Activated CD8-positive, alpha-beta T cell treated with anti-CD3 and anti-CD28 coated beads, Interleukin-2, amount 10 ng/mL, durations not matched to agents 7 days and 5 days (primary cell): ENCODE measurements at places on chromosomes 7 and 10. TPM values are rescaled to one million over a fixed set of nuclear protein-coding genes. Genes with fewer than 3 reads are reported as not detected.

DNA sequence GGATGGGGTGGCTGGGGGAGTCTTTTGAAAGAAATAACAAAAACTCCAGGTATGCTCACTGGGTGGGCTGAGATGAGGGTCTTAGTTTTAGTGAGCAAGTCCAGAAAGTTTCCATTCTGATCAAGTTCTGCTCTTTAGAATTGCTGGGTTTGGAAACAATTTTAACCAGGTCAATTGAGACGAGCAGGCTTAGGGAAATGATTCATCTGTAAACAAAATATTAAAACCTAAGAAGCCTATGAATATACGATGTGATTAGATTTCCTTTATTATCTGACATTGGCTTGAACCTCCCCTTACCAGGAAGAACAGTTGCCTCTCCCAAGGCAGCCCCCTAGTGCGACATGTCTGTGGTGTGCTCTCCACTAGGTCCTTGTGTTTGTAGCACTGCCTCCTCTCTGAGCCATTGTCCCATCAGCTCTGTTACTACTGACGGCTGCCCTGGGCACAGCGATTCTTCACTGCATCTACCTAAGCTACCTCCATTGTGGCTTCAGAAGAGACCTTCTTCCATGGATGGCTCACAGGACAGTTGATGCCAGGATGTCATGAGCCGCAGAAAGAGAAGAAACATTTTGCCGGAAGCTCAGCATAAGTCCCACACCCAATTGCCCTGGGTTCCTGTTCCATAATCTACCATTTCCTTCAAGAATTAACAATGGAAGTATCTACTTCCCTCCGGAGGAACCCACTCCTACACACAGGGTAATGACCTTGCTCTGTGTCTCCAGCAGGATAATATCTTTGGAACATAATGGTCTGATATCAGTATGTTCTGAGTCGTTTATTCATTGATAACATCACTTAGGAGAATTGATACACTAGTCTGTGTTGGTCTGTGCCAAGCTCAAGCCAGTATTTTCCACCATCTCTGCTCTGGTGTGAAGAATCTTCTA is 95.1 kb upstream of the ITGB1 start:
- H3K27ac ChIP-seq, result no peak overlapping the region
- DNase-seq, result no peak
- H3K4me1 ChIP-seq, result peaks cover 2% of the 10 kb centered on the region
- H3K4me3 ChIP-seq, result no peak overlapping the region
- peaks cover 3% of the 10 kb centered on the region for H3K27me3 ChIP-seq
- no peaks in the 10 kb centered on the region for H3K36me3 ChIP-seq

- H3K4me3 ChIP-seq, result no peak overlapping the region
- no peaks in the 10 kb centered on the region for H3K36me3 ChIP-seq
- no peak for DNase-seq
- H3K27me3 ChIP-seq, result no peaks in the 10 kb centered on the region
- no peak overlapping the region for H3K27ac ChIP-seq
These were observed 244.4 kb upstream of the FZD1 start for GRCh38 chr7:91019686-91020385.

DNA sequence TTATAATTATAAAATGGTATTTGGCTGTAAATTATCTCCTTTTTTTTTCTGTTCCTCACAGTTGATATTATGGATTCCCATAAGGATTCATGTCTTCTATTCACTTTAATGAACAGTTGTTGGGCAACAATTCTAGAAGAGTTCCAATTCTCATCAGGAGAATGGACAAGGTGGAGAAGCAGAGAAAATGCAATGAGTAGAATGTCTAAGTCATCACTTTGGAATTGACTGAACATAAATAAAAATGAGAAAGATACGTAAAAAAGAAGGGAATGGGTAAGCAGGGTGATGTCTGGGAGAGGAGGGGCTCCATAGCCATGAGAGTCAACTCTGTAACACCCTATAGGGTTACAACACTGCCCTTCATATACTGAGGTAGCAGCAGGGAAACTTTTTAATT is 1.8 kb upstream of the CAV2 start:
- peaks cover 10% of the 10 kb centered on the region for H3K4me1 ChIP-seq
- no peaks in the 10 kb centered on the region for H3K36me3 ChIP-seq
- H3K27me3 ChIP-seq, result peaks cover 52% of the 10 kb centered on the region
- no peak for DNase-seq
- no peak overlapping the region for H3K4me3 ChIP-seq
- no peak overlapping the region for H3K27ac ChIP-seq

GRCh38 chr10:68957284-68957615 is 1.3 kb downstream of the DDX21 start:
- H3K4me3 ChIP-seq, result peak overlapping the region; percentile 100
- peaks cover 49% of the 10 kb centered on the region for H3K36me3 ChIP-seq
- DNase-seq, result no peak
- H3K27ac ChIP-seq, result peak overlapping the region; percentile 100
- peaks cover 40% of the 10 kb centered on the region for H3K4me1 ChIP-seq

DNA sequence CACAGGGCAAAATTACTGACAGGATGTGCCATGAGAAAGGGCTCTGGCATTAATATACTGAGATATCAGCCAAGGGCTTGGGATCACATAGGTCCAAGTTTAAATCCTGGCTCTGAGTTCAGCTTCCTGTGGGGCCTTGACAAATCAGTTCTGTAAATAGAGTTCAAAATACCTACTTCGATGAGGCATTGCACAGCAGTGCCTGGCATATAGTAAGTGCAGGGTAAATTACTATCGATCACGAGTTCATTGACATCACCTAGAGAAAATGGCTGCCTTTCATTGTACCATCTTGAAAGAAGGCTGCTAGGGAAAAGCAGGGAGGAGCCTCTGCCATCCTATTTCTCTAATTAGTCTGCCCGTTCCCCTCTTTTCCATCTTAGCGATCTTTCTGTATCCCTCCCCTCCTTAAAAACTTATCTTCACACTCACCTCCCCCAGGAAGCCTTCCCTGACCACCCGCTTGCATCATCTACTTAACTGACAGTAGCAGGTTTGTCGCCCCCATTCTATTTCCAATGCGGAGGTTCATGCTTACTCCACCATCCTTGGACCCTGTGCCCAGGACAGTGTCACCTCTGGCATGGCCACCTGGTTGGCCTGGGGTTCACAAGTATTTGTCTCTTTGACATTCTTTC is 124.5 kb downstream of the C10orf105 start:
- DNase-seq, result no peak
- no peaks in the 10 kb centered on the region for H3K4me1 ChIP-seq
- no peak overlapping the region for H3K27ac ChIP-seq
- H3K4me3 ChIP-seq, result no peak overlapping the region

DNA sequence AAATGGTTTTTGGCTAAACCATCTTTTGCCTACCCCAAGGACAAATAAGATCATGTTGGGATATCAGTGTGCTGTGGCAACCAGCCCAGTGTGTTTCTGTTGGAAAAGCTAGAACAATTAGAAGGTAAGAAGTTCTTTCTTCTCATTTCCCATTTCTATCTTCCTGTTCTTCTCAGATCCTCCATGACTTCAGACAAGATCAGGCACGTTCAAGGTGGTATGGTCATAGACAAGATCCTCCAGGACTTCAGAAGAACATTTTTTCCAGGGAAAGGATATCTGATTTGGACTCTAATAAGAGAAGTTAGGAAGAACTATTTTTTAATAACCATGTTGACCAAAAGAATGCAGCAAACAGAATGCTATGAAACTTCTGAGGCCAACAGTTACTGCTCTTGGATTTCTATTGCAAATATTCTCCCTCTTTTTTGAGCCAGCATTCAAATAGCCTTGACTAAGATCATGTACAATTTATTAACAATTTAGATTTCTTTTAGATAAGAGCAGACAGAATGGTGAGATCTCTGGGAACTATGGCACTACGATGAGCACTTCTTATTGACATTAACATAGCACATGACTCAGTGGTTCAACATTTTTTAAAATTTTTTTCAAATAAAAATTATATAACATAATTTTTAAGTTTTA is 15.9 kb downstream of the HYCC1 start:
- H3K4me3 ChIP-seq, result no peak overlapping the region
- no peak for DNase-seq
- H3K27ac ChIP-seq, result no peak overlapping the region
- H3K27me3 ChIP-seq, result no peaks in the 10 kb centered on the region

DNA sequence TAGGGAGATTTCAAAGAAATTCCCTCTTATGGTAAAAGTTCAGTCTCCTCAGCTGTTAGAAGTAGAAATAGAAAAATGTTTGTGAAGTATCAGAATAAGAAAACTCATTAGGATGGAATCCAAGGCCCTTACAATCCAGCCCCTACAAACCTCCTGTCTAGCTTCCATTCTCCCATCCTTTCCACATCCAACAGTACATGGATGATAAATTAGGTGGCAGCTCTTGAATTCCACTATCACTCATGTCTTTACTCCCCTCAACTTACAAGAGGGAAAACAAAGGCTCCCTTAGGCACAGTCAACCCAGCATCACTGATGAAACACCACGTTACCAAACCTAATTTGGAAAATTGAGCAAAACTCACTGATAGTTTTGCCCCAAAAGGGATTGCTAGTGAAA is 23.0 kb downstream of the FAM13C start:
- H3K27me3 ChIP-seq, result no peaks in the 10 kb centered on the region
- no peak overlapping the region for H3K27ac ChIP-seq
- no peaks in the 10 kb centered on the region for H3K36me3 ChIP-seq
- no peak overlapping the region for H3K4me3 ChIP-seq

DNA sequence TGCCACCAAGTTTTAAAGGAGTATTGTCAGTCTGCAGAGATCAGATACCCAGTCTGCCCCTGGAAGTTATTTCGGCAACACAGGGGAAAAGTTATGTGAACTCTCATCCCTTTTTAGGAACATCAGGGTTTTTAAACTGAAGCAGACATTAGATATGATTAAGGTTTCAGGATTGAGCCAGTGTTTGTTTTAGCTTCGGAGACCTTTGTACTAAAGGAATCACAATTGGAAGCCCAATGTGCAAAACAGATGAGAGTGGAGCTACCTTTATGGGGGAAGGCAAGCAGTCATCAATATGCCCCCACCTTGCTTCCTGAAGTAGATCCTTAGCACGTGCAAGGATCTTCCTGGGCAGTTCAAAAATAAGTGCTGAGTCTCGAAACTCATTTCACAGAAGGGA is 39.5 kb downstream of the ETV1 start:
- no peaks in the 10 kb centered on the region for H3K27me3 ChIP-seq
- no peak overlapping the region for H3K4me3 ChIP-seq
- no peak overlapping the region for H3K27ac ChIP-seq
- H3K4me1 ChIP-seq, result no peaks in the 10 kb centered on the region
- H3K36me3 ChIP-seq, result no peaks in the 10 kb centered on the region

GRCh38 chr10:124656113-124656490 is 88.1 kb downstream of the FAM53B start:
- H3K4me1 ChIP-seq, result peaks cover 61% of the 10 kb centered on the region
- no peak overlapping the region for H3K4me3 ChIP-seq
- H3K36me3 ChIP-seq, result peaks cover 5% of the 10 kb centered on the region
- no peak for DNase-seq

PNLIPRP3 gene
- total RNA-seq, result not detected

NPSR1 gene
- not detected for total RNA-seq
